ENCODE measurements at places on chromosomes 2 and 18.
A peak's percentile ranks its signal among the peaks of the same experiment; 100 is the strongest.

- DNase-seq, result peak; percentile 13
Measured at GRCh38 chr18:5628512-5629255, 84.9 kb upstream of the EPB41L3 start.

- no peak for DNase-seq
Measured at GRCh38 chr2:160510617-160511016, 17.0 kb upstream of the RBMS1 start.

DNA sequence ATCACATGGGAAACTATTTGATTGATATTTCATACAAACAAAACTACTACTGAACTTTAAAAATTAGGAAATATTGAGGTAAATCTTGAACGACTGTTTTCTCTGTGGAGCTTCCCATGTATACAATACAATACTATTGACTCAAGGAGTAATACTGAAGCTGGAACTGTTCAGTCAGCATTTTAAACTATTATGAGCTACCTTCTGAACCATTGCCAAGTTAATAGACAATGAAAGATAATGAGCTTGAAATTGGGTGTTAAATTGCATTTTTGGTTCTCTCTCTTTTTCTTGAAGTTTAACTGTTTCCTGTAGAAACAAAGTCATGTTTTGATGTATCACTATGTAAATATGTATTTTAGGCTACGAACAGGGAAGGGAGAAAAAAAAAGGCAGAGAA is 569.2 kb downstream of the ZEB2 start:
- no peak for DNase-seq

- no peak for DNase-seq
Measured at GRCh38 chr18:24065906-24066305, 51.4 kb downstream of the TTC39C start.

- no peak for DNase-seq
Measured at GRCh38 chr18:35444636-35445035, 53.1 kb downstream of the INO80C start.

DNA sequence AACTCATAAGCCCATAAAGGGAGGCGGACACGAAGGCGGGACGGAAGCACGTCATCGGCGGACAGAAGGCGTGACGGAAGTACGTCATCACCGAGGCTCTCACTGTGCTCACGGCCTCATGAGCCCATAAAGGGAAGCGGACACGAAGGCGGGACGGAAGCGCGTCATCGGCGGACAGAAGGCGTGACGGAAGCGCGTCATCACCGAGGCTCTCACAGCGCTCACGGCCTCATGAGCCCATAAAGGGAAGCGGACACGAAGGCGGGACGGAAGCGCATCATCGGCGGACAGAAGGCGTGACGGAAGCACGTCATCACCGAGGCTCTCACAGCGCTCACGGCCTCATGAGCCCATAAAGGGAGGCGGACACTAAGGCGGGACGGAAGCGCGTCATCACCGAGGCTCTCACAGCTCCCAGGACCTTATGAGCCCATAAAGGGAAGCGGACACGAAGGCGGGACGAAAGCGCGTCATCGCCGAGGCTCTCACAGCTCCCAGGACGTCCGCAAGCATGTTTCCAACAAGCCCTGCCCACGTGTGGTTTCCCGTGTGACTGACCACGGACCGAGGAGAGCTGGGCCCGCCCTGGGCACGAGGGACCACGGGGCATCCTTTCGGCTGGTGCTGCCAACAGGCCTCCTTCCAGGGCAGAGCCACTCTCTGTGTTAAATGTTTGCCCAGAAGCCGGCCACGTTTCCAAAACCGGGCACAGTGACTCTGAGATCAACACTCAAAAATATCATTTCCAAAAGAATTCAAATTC is 182.7 kb upstream of the SALL3 start:
- DNase-seq, result no peak

- no peak for DNase-seq
Measured at GRCh38 chr2:40200366-40200915, 251.4 kb downstream of the SLC8A1 start.

DNA sequence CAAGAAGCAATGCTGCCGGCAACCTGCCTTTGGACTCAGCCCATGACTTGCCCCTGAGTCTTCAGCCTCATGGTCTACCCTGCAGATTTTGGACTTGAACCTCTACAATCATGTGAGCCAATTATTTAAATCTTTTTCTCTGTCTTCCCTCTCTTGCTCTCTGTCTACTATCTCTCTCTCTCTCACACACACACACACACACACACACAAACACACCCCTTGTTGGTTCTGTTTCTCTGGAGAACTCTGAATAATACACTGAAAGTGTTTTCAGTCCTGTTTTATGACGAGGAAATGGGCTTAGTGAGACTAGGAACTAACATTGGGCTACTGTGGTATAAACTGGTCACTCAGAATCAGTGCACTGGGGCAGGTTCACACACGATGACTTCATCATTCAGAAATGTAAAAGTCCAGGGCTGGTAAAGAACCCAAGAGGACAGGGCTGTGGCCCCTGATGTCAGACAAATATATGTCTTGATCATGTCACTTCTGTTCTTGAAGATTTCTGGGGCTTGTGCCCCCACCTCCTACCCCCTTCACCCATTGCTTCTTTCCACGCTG is 266.1 kb upstream of the SIX2 start:
- peak; percentile 67 for DNase-seq

- DNase-seq, result peak; percentile 30
Measured at GRCh38 chr2:100365434-100365833, 43.1 kb upstream of the LONRF2 start.

DNA sequence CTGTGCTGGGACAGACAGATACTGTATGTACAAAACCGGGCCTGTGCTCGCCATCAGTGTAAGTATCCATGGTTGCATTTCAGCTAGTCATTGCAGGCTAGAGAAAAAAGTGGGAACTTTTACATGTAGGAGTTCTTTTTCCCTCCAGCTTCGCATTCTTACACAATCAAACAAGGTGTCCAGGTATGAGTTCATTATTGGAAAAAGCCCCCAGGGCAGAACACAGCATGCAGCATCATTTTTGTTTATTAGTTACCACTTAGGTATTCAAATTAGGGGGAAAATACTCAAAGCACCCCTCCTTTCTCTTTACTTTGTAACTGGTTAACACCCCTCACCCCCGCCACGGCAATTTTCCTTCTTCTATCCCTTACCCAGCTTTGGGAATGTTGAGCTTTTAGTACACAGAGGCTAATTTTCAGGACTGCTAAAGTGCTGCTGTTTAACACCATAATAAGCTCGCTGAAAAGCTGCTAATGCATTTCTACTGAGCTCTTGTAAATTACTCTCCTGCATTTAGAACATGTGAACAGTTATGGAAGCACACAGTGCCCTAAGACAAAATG is 13.6 kb downstream of the UPP2 start:
- DNase-seq, result no peak

- DNase-seq, result no peak
Measured at GRCh38 chr2:49931241-49931640, 776.9 kb upstream of the FSHR start.

- no peak for DNase-seq
Measured at GRCh38 chr2:192247456-192247855, 52.7 kb upstream of the TMEFF2 start.

DNA sequence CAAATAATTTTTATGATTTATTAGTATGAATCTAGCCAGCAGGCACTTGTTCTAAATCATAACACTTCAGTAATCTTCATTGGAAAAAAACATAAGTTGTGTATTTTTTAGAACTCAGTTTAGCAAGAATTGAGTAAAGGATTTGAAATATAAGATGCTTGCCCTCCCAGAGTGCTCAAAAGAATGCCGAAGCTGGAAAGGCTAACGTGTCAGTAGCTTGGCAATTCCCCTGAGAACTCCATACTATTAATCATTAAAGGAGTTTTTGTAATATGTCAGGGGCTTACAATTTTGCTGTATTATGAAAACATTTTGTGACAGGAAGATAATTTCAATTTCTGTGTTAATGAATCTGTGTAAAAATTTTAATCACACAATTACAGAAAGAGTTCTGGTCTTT is 122.7 kb downstream of the GULP1 start:
- no peak for DNase-seq

DNA sequence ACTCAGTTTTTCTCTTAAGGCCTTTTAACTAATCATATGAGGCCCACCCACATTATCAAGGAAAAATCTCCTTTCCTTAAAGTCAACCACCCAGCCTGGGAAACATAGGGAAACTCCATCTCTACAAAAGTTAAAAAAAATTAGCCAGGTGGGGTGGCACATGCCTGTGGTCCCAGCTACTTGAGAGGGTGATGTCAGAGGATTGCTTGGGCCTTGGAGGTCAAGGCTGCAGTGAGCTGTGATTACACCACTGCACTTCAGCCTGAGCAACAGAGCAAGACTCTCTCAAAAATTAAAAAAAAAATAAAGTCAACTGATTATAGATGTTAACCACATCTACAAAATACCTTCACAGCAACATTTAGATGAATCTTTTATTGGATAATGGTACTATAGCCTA is 5.8 kb downstream of the DPYSL5 start:
- no peak for DNase-seq

GRCh38 chr2:169464466-169464865 is 14.8 kb upstream of the BBS5 start:
- no peak for DNase-seq

DNA sequence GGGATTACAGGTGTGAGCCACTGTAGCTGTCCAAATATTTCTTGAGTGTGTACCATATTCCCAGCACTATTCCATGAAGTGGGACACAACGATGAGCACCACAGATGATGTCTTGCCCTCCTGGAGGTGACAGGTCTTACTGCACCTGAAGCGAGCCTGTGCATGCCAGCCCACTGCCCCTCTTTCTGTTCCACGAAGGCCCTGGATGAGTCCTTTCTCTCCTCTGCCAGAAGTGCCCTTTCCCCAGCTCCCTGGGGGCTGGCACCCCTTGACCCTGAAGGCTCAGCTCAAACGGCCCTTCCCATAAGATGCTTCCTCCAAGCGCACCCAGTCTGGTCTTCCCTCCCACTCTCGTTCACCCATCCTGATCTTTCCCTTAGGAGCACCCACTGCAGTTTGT is 5.5 kb downstream of the ATP6V1B1 start:
- DNase-seq, result no peak

DNA sequence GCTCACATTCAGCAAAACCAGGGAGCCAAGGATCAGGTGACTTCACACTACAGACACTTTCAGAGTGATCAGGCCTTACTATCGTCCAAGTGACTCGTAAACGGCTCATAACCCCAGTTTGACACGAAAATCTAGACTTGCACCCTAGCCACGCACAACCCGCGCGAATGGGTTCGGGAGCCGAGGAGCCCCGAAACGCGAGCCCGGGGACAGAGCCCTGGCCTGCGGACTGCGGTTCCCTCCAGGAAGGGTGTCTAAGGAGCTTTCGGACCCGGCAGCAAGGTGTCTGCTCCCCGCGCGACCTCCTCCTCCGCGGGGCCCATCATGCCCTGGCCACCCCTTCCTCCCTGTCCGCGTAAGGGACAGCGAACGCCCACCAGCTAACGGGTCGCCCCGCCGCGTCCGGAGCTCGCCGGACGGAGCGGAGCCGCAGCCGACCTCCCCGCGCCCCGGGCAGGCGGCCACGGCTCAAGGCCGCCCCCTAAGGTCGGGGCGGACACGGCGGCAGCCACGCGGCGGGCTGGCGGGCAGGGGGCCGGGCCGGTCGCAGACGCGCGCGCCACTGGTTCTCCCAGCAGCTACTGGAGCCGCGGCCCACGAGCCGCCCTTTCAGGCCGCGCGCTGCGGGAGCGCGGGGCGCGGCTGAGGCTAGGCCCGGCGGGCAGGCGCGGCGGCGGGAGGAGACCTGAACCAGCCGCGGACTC is 575 bp downstream of the ATL2 start:
- peak; percentile 79 for DNase-seq

DNA sequence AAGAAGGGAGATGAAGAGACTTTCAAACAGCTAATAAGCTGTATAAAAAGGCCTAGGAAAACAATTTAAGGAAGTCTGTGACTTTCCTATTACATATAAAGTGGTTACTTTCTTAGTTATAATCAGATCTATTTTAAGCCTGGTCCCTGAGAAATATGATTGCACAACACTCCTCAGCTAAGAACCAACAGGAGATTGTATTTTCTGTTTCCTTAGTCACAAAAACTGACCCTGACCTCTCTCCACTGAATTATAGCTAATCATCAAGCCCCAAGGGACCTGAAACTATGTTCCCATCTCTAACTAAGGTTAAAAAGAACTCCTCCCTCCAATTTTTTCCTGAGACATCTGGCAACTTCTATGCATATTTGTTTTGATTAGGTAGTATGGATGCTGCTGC is 106.9 kb downstream of the ROCK1 start:
- DNase-seq, result no peak

DNA sequence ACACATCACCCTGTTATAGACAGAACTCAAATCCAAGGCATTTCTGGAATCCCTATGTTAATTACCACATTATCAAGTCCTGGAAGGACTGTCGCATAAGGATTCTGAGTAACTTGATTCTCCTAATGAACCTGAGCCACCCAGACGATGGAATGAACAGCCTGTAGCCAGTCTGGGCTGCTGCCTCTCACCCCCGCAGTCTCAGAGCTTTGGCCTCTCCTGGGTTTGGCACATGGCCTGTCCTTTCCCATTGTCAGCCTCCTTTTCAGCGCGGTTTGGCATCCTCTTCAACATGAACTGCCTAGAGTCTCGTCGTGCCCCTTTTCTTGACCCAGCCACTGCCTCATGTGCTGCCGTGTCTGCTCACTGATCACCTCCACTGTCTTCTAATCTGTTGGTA is 147.6 kb downstream of the SLC8A1 start:
- DNase-seq, result no peak

GRCh38 chr2:238997137-238997390 is 149.2 kb downstream of the TWIST2 start:
- no peak for DNase-seq
